DMS 273 treated with DMSO at 0.1 percent for 48 hours (cell line): ENCODE measurements at places on chromosomes 7 and 10.

DNA sequence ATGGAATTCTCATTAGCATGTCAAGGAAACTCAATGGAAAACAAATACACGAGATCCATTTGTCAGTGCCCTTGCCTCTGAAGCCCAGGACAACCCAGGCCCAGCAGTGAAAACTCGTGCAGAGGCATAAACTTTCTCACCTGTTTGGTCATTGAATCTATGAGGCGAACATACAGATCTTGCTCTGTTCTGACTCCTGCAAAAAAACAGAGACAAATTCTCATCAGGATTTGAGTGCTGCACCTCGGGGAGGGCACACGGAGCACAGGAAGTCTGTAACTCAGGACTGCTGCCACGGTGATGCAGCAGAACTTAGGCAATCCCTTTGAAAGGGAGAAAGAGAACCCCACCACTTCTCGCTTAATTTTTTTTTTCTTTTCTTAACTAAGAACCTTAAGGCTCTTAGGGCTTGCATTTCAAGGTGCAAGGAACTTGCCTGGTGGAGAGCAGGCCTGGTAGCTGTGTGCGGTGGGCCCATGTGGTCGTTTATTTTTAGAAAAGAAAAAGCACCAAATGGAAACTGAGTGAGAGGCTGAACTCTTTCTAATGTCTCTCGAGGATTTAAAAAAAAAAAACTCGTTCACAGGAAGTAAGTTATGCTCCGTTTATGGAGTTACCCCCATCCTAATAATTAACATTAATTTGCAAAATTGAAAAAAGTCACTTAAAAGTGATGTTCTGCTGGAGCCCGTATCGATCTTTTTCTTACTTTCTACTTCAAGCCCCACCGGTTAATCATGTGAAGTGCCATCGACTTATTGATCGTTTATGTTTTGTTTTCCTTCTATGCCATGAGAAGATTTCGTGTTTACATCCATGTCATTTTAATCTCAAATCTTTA lies 1.8 kb downstream of the EBF3 start:
- no peak for DNase-seq

GRCh38 chr7:21923658-21924057 lies 22.0 kb downstream of the CDCA7L start:
- no peak for DNase-seq

DNA sequence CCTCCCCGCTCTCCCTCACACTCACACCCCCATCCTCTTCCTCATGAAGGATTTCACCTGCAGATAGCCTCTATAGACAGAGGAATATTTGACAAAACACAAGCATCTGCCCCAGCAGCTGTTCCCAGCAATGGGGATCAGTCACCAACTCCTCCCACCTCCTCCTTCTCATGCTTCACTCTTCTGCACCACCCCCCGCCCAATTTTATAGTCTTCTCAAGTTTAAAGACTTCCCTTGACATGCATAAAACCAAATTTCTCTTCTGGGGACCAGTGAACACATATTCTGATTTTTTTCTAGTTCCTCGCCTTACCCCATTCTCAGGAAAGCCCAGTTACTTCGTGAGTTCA lies 654.4 kb downstream of the LRMDA start:
- DNase-seq = no peak

DNA sequence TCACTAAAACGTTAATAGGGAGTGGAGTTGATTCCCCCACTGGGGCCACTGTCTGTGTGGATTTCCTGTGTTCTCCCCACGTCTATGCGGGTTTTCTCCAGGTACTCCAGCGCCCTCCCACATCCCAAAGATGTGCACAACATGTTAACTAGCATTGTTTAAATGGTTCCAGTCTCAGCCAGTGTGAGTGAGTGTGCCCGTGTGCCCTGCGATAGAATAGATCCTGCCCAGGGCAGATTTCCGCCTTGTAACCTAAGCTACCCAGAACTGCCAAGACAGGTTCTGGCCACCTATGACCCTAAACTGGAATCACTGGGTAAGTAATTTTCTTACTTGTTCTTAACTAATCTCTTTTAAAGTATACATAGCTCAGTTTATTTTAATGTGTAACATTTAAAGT lies 58.5 kb downstream of the CCDC6 start:
- DNase-seq = no peak

- DNase-seq = no peak
Observed at GRCh38 chr10:99279626-99280111, 44.0 kb upstream of the HPSE2 start.

GRCh38 chr7:1512781-1513656 lies 8.8 kb upstream of the INTS1 start:
- DNase-seq = no peak
